ENCODE measurements at places on chromosomes 1 and 21.

DNA sequence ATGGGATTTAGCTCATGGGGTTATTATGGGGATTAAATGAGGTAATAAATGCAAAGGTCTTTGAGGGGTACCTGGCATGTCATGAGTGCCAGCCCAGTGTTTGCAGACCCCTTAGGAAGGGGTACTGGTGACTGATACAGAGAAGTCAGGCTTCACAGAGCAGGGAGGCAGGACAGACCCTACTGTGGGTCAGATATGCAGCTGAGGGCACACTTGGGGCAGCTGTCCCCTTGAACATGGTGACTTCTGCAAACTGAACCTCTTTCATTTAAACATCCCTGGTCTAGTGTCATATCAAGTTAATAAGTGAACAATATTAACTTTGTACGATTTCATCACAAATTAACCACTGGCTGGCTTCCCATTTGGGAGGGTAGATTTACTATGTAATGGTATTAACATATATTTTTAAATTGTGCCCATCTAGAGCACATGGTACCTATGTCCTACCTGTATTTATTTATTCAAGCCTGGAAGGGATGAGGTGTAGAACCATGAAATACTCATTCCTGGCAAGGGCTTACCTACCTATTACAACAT, 25.9 kb downstream of the STPG1 start:
- DNase-seq: no peak

DNA sequence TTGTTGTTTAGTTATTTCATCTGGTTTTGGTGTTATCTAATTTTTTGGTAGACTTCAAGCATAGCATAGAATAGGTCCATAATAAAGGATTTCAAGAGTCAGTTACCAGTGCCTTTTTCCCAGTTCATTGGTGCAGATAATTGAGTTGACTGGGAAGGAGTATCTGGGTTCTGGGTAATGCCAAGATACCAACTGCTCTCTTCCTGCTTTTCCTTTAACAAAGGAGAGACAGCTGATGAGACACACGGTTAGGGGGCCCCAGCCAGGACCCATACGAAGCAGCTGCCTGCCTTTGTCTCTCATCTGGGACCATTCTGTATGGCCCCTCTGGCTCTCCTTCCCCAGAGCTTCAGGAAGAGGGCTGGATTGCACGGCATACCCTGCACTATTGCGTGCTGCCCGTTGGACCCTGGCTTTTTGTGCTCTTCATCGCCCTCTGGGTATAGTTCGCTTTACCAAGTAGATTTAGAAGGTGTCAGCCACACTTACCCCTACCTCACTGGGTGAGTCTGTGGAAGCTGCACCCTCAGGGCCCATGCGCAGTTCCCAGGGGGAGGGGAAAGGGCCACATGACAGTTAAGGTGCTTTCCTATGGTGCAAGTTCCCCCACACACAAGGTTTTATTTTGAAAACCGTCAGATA, 7.0 kb downstream of the NAV1 start:
- no peak for DNase-seq

GRCh38 chr1:174364996-174365736, 82.6 kb upstream of the GPR52 start:
- no peak for DNase-seq

GRCh38 chr1:206735553-206736031, 35.0 kb upstream of the IL19 start:
- peak; percentile 47 for DNase-seq

DNA sequence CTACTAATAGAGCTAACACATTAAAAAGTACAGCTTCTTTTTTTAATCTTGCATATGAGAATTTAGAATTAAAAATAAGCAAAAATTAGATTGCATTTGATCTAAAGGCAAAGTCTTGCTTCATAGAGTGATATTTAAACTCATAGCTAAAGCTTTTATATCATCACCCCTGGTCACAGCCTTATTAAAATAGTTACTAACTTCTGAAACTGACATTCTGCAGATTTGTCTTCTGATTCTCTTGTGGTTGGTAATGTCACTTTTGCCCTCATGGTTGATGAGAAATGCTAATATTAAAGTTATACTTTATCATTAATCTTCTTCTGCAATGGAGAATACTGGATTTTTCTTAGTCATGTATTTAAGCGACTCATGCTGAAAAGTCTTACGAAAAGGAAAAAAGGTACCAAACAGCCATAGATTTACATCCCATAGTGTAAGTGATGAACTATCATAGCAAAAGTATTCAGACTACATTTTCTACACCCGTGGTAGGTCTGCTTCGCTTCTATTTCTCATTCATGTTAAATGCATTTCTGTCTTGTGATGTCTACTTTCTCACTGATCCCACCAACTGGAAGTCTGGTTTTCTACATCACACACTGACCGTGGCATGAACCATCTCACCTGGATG, 330.5 kb upstream of the B3GALT2 start:
- DNase-seq: no peak

DNA sequence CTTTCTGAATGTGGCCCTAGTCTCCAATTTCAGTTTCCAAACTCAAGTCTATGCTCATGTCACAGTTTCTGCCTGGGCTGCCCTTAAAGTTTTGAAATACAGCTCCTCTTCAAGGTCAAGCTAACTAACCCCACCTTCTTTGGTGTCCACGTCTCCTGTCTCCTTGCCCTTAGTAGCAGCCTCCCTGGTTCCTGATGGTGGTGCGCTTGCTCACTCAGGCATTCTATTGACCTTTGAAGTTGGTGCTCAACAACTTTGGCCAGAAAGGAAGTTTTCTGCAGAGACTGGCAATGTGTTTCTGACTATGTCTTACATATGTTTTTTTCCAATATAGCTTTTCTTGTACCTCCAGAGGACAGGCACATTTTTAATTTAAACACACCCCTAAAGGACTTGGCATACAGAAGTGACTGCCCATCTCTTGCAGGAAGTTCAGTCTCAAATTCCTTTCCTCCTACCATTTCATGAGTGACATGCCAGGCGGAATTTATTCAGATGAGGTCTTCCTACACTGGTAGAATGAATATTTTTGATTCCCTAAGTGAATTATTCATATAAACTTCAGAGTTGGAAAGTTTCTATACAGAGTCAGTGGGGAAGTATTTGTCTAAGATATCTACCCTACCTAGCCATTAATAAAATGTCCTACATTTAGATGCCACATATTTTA, 364.3 kb upstream of the USP24 start:
- no peak for DNase-seq

DNA sequence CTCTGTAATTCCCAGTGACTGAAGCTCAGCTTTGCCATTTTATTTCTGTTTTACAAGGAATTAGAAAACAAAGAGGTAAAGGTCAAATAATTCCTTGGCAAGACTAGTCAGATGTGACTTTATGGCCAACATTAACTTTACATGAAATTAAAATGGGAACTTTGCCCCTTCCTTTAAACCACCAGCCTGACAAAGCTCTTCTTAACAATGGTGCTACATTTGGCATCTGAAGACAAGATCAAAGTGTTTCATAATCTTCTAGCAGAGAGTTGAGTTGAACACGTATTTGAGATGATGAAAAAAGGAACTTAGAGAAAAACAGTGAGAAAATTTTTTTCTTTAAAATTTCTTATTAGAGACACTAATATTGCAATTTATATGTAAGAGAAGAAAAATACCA, 193.8 kb downstream of the AK5 start:
- DNase-seq: no peak

DNA sequence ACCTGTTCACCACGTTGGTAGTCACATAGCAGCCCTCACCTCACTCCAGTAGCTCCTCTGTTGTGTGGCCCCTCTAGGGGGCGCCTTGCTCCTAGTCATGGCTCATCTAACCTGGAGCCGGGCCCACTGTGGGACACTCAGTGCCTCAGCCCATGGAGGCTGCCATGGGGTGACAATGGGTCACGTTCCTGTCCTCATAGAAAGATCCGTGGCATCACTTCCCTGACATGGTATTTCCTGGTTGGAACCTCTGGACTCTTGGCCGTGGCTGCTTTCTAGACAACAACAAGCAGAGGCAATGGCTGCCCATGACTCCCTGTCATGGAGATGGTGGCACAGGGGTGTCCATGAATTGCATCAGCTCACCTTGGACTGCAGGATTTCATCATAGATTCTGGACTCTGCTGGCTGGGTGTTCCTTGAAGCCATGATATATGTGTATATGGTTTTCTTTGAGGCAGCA, 27.5 kb upstream of the SLAMF6 start:
- no peak for DNase-seq

GRCh38 chr1:28156821-28157220, 19.7 kb downstream of the PTAFR start:
- DNase-seq: no peak

DNA sequence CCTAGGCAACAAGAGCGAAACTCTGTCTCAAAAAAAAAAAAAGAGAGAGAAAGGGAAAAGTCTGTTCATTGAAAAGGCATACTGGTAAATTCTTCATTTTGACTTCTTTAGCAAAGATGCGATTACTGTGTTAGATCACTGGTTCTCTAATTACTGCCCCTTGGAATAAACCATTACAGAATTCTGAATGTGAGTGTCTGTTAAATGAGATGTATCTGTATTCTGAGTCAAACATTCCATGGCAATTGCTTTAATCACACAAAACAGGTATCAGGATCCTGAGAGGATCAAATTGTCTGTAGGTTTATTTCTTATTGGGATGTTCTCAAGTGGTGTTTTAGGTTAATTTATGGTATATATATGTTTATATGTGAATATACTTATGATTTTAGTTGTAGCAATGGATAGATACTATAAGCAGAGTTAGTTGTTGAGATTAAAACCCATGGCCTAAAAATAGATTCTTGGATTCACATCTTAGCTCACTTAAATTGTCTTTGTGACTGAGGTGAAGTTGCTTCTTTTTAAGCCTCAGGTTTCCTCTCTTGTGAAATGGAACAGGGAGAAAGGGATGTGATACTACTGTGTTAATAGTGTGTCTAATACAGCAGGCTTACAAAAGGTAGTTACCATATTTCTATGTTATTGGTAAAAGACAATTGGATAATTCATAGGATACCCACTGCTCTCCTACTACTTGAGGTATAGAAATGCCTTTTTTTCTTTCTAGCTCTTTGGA, 16.2 kb downstream of the SRRM1 start:
- DNase-seq: no peak

- DNase-seq: peak; percentile 87
These were observed 16.9 kb upstream of the THRAP3 start for GRCh38 chr1:36207339-36207738.
